ENCODE measurements at places on chromosomes 5 and 9.

- no peak for DNase-seq
Measured at GRCh38 chr9:36764364-36765076, 191.8 kb downstream of the MELK start.

- DNase-seq, result no peak
Measured at GRCh38 chr9:4936823-4937222, 48.2 kb upstream of the JAK2 start.

- DNase-seq, result no peak
Measured at GRCh38 chr5:101047181-101047580, 144.1 kb upstream of the ST8SIA4 start.

DNA sequence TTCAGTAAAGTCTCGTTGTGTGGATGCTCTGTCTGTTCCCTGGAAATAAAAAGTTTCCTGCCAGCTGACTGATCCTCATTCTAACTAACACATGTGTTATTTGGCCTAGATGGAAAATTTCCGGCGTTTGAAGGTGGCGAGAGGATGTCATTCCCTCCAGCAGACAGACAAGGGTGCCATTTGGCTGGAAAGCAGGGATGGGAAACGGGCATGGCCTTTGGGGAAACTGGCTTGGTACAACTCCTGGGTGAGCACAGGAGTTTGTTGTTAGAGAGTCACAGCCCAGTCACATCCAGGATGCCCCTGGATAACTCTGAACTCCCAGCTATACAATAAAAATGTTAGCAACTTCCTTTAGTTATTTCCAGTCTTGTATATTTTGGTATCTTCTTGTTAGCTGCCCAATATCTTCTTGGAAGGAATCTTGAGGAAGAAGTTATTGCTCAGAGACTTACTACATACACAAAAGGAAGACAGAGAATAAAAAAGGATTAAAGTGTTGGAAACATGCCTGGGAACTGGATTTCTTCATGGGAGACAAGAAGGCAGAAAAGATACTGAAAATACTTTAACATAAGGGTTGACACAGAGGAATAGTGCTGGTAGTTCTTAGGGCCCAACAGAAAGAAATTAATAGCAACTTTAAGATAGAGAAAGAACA is 41.9 kb downstream of the TEK start:
- no peak for DNase-seq

GRCh38 chr9:97487861-97488260 is 13.6 kb upstream of the TMOD1 start:
- no peak for DNase-seq

- no peak for DNase-seq
Measured at GRCh38 chr5:40033411-40033810, 608.6 kb upstream of the DAB2 start.

DNA sequence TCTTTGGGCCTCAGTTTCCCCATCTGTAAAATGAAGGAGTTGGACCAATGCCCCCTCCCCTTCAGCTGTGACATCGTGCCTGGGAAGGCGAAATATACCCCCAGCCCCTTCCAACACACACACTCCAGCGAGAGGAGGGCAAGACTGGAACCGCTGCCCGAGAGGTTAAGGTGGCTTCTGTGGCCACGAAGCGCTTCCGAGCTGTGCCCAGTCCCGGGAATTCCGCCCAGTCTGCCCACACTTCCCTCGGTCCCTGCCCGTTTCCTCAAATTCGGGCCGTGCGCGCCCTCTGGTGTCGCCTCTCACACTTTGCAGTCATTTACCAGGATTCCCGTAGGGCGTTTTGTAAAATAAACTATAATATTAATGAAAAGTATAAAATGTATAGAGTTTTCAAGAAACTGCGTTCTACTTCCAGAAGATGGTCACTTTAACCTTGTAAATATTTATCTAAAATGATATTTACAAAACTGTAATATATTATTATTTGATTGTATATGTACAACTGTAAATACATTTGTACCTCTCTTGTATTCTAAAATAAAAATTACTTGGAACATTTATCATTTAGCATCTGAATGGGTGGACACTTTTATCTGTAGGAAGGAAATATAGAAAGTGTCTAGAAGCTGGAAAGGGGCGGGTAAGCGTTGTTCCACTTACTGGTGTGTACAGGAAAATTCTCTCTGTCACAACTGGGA is 11.0 kb upstream of the EXOSC2 start:
- DNase-seq, result peak; percentile 39

GRCh38 chr9:5305741-5306140 is 1.2 kb upstream of the RLN2 start:
- DNase-seq, result no peak

GRCh38 chr9:93120846-93121315 is 13.2 kb downstream of the NINJ1 start:
- no peak for DNase-seq

- no peak for DNase-seq
Measured at GRCh38 chr5:10195301-10195700, 54.4 kb downstream of the ATPSCKMT start.

DNA sequence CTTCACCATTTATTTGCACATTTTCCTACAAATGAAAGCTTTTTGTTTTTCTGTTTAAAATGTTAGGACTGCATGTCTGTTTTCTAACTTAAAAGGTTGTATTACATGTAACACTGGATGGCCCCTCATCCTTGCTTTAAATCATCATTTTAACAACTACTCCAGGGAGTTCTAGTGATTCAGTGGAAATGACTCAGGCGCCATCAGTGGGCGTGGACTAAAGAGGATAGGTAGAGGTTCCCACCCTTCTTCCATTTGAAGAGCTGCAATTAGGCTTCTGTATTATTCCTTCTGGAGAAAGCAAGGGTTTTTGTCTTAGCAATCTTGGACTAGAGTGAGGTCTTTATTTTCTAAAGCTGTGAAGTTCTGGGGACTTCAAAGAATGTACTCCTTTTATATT is 213.7 kb downstream of the TMEM38B start:
- no peak for DNase-seq

GRCh38 chr9:136326761-136327303 is 507 bp upstream of the GPSM1 start:
- no peak for DNase-seq

DNA sequence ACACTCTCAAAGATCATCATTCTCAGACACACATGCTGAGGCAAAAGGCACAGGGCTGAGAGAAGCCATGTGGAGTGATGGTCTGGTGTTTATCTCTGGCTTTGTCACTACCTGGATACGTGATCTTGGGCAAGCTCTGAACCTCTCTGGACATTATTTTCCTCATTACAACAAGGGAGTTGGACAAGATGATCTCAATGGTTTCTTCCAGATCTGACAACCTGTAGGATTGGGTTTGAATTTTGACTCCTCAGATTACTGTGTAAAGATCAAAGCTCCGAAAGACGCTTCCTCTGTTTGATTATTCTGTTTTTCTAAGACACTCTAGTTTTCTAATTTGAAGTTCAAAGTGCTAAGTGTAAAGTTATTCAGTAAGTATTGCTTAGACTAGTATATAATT is 20.0 kb downstream of the NUDT2 start:
- no peak for DNase-seq

GRCh38 chr5:69105996-69106906 is 12.4 kb downstream of the SLC30A5 start:
- no peak for DNase-seq

DNA sequence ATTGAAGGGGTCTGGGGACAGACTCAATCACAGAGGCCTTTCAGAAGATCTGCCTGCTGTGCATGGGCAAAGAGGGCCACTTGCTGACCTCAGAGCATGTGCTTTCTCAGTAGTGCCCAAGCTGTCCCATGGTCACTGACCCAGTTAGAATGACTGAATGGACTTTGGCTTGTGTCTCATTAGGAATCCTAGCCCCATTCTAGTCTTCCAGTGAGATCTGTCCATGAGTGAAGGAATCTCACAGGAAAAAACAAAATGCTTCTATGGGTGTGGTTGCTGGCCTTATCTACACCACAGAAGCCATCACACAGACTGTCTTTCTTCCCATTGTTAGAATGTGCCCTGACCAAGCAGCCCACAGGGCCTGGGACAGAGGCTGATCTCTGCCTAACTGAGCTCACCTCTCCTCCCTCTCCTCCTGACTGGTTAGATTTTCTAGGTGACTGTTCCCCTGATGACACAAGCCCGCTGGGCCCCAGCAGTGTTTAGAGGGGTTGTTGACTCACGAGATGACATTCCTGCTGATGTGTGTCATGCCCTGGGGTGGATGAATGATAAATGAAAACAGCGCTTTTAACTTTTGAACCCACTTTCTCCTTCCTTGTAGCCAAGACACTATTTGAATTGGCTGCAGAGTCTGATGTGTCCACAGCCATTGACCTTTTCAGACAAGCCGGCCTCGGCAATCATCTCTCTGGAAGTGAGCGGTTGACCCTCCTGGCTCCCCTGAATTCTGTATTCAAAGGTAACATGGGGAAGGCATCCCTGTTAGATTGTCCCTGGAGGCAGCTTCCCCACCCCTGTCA is 24.8 kb downstream of the TGFBI start:
- DNase-seq, result no peak

DNA sequence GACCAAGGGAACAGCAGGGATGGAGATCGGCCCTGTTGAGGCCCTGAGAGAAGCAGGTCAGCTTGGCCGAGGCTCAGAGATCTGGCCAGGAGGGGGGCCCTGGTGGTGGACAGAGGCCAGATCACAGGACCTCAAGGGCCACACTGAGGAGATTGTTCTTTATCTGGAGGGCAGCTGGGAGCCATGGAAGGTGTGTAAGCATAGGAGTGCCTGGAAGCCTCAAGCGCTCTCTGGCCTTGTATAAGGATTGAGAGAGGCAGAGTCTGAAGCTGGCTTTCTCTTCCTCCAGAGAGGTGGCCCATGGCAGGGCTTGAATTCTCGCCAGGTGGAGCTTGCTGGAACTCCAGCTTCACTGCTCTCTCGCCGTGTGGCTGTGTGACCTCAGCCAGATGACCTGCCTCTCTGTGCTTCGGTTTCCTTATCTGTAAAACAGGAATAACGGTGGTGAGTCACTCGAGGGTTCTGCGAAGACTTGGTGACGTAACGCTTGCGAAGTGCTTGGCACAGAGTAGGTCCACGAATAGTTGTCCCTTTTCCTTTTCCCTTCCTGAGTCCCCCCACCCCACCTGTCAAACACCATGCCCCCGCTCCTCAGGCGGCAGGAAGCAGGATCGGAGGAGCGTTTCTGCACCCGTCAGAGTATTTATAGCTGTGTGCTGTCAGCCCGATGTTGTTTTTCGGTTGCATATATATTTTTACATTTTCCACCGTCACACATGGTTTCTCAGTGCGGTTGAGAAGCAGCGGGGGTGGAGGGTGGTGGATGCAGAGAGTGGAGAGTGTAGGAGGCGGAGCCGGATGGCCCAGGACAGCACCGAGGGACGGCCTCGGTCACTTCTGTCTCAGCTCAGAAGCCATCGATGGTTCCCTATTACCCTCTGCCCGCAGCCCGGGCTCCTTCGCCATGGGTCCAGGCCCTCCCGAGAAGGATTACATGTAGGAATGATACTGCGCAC is 17.0 kb upstream of the CRB2 start:
- no peak for DNase-seq

DNA sequence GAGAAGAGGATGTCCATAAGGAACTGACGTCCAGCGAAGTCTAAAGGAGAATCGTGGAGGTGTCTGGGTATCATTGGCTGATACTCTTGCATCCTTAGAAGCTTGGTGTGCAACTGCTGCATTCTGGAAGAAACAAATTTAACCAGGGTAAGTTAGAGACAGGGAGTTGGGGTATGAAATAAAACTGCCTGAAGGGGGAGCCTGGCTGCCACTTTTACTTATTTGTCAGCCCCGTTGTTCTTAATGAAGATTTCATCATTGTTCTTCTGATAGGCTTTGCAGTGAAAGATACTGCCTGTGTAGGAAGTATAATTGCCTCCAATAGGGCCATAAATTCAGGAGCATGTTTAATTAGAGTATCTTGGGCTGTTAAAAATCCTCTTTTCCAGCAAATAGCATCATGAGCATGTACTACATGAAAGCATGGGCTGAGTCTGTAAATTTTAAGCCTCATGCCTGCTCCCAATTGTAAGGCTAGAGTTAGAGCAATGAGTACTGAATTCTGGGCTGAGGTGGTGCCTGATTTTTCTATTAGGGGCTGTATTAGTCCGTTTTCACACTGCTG is 1264.5 kb upstream of the ACO1 start:
- no peak for DNase-seq

- no peak for DNase-seq
Measured at GRCh38 chr9:74666625-74667316, 169.6 kb downstream of the RORB start.

GRCh38 chr5:2006193-2006970 is 123.7 kb upstream of the IRX4 start:
- no peak for DNase-seq

- DNase-seq, result no peak
Measured at GRCh38 chr5:88094906-88095496, 173.6 kb downstream of the TMEM161B start.

DNA sequence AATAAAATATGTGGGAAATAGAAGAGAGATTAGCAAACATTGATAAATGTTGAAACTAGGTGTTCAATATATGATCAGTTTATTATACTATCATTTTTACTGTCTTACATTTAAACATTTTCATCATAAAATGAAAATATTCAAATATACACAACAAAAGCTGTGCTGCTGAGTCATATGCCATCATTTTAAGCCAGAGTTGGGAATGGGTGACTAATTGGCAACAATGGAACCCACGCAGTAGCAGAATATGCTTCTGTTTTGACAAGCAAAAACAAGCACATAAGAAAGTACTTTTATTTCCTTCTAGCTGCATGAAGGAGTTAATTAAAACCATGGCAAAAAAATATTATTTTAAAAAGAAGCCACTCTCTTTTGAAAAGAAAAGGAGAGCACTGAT is 340.0 kb upstream of the EDIL3 start:
- DNase-seq, result no peak

GRCh38 chr5:1768283-1769000 is 31.2 kb downstream of the MRPL36 start:
- no peak for DNase-seq

DNA sequence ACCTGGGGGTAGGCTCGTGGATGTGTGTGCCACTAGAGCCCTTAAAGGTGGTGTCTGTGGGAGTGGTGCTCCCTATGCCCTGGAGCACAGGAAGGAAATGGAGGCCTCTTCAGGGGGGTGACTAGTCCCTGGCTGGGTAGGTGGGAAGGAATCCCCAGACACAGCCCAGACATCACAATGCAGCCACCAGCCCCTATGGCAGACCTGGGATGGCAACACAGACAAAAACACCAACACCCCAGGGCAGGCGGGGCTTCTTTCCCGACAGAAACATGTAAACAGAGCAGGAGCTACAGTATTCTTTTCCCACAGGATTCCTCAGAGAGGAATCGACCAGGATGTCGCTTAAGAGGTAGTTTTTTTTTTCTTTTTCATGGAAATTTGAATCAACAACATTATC is 10.4 kb upstream of the NR5A1 start:
- no peak for DNase-seq

DNA sequence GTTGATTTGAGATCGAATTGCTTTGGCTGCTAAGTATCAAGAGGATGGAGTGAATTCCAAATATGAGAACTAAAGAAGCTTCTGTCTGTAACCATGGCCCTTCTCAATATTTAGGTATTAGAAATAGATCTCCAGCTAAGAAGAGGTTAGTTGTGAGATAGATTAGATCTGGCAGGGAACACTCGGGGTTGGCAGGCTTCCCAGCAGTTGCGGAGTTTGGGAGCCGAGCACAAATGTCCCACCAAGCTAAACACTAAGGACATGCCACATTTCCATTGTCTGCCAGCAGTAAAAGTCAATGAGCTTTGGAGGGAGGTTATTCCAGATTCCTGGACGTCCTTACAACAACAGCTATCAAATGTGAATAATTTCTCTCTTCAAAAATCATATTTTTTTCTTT is 85.8 kb downstream of the TAF11L14 start:
- DNase-seq, result no peak
